Effector CD4-positive, alpha-beta T cell (primary cell): ENCODE measurements at places on chromosomes 5 and 9.

DNA sequence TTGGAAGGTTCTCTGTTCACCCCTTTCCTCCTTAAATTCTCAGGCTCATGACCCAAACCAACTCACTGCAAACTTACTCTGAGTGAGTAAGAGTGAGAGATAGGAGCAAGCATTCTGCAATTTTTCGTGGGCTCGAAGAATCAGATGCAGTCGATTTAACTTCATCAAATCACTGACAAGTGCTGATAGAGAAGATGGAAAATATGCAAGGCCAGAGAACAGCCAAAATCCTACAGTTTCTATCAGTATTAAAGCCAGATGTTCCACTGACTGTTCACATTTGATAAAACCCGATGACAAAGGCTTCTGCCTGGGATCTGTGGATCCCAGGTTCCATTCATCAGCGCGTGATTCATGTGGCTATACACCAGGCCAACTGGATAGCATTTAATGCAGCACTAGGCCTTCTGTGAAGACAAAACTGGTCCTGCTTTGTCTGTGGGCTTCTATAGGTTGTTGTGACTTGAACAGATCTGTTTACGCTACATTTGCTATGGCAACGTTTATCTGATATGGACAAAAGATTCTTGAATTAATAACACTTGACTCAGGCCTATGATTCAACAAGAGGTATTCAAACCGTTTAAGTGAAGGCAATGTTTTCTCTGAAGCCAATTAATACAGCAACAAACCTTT is 251.2 kb downstream of the NFIB start:
- DNase-seq = no peak

DNA sequence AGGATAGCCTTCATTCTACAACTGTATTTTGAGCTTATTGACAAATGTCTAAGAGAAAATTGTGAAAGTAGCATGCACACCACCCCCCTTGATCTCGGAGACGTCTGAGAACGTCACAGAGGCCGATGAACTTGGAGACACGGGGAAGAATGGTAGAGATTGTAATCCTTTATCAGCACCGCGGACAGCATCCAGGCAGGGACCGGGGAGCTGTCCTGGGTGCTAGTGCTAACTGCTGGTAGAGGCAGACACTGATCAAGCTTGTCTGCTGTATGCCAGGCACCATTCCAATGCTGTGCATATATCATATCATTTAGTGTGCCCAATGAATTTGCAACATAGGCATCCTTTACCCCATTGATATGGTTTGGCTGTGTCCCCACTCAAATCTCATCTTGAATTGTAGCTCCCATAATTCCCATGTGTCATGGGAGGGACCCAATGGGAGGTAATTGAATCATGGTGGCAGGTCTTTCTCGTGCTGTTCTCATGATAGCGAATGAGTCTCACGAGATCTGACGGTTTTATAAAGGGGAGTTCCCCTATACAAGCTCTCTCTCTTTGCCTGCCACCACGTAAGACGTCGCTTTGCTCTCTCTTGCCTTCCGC is 98.8 kb downstream of the LHX2 start:
- no peak for DNase-seq

GRCh38 chr9:34961574-34962490 is 3.7 kb downstream of the PHF24 start:
- no peak for DNase-seq

- DNase-seq = no peak
These were observed 632.4 kb upstream of the TYRP1 start for GRCh38 chr9:12060811-12061210.

GRCh38 chr9:112366591-112366990 is 13.3 kb upstream of the HSDL2 start:
- no peak for DNase-seq

DNA sequence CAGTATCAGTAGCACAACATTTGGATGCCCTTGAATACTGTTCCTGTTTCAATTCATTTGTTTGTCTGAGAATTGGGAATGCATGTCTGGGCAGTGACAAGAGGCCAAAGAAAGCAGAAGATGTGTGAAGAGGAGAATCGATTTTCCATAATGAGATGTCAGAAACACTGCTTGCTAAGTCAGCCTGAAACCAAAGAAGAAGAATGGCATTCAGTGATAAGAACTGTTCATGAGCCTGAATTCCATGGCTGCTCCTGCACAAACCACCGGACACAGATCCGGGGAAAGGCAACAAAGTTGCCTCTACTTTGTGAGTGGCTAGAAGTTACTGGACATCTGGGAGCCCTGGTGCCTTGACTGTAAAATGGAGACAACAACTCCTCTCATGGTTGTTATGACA is 207.2 kb upstream of the RASEF start:
- DNase-seq = no peak

GRCh38 chr5:111514087-111514486 is 1.8 kb upstream of the STARD4 start:
- no peak for DNase-seq

GRCh38 chr5:181167814-181168488 is 20.6 kb downstream of the OR2V2 start:
- DNase-seq = no peak

GRCh38 chr9:91391818-91392217 is 30.1 kb upstream of the AUH start:
- DNase-seq = no peak

DNA sequence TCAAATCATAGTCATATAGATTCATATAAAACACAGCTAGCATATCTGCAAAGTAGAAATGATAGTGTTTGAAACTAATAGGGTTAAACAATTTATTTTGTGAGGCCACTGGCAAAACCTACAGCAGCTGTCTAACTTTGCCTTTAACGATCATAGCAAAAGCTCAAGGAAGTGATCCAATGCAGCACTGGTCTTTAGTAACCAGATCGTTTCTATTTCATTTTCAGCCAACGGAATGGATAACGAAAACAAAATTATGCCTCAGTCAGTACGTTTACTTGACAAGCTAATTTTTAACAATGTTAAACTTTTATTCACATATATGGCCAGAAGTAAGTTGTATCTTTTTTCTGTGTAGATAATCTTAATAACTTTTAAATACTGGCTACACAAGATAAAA is 17.7 kb downstream of the MLLT3 start:
- no peak for DNase-seq

DNA sequence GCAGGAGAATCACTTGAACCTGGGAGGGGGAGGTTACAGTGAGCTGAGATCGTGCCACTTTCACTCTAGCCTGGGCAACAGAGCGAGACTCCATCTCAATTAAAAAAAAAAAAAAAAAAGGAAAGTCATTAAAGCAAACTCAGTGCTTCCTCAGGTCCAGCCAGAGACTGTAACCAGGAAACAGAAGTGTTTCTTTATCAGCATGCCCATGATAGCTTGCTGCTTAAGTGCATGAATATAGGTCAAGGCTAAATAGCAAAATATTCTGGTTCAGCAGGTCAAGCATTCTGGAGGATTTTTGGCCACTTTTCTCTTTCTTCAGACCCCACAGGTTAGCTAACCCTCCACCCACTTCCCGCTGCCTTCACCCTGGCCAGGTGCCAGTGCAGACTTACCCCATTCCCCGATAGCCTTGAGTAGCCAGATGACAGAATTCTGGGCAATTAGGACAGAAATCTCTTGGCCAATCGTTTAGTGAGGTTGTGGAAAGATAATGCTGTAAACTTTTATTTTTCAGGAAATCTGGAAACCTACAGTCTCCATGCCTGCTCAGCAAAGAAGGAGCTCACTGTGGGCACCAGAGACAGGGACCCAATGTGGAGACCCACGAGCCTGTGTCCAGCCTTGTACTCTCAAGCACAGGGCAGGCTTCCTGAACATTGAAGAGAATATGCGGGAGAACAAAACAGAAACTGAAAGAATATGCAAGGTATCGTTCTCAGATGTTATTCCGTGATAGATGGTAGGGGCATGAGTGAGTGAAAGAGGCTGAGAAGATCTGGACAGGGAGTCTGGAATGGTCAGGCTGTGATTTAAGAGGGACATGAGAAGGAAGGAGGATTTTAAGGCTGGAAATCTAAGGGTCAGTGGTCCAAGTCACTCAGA is 4.2 kb upstream of the UGT3A2 start:
- DNase-seq = no peak

GRCh38 chr5:118882666-118883065 is 105.7 kb downstream of the DTWD2 start:
- DNase-seq = no peak

DNA sequence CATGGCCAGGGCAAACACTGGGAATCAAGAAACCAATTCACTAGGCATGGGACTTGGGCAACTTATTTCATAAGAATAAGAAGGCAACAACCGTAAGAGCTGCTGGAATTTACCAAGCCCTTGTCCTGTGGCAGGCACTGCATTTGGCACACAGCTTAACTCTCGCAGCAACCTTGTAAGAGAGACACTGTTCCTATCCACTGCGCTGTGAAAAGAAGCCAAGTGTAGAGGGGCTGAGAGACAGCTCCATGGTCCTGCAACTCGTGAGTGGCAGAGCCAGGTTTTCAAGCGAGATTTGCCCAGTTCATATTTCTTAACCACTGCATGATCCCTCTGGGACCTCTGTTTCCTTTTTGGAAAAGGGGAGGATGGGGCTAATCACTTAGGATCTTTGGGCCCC is 129.3 kb upstream of the STC2 start:
- no peak for DNase-seq

DNA sequence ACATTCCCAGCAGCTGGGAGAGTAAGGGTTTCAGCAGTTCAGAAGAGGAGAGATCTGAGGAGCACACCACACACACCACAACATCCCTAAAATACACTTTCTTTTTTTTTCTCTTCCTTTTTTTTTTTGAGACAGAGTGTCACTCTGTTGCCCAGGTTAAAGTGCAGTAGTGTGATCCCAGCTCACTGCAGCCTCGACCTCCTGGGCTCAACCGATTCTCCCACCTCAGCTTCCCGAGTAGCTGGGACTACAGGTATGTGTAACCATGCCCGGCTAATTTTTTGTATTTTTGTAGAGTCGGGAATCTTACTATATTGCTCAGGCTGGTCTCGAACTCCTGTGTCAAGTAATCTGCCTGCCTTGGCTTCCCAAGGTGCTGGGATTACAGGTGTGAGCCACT is 9.7 kb upstream of the UBAP1 start:
- DNase-seq = no peak

GRCh38 chr5:53749621-53750020 is 189.2 kb downstream of the NDUFS4 start:
- no peak for DNase-seq

DNA sequence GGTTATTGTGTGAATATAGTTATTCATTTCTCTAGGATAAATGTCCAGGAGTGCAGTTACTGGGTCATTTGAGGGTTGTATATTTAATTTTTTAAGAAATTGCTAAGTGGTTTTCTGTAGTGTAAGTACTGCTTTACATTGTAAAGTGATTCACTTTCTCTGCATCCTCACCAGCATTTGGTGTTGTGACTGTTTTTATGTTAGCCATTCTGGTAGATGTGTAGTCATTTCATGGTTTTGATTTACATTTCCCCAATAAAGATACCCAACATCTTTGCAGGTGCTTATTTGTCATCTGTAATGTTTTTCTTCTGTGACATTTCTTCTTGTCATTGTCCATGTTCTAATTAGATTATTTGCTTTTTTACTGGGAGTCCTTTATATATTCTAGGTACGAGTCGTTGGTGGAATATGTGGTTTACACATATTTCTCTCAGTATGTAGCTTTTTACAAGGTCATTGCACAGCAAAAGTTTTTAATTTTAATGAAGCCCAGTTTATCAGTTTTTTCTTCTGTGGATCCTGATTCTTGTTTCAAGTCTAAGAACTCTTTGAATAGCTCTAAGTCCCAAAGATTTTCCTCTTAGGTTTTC is 34.0 kb downstream of the SCGB3A1 start:
- no peak for DNase-seq

DNA sequence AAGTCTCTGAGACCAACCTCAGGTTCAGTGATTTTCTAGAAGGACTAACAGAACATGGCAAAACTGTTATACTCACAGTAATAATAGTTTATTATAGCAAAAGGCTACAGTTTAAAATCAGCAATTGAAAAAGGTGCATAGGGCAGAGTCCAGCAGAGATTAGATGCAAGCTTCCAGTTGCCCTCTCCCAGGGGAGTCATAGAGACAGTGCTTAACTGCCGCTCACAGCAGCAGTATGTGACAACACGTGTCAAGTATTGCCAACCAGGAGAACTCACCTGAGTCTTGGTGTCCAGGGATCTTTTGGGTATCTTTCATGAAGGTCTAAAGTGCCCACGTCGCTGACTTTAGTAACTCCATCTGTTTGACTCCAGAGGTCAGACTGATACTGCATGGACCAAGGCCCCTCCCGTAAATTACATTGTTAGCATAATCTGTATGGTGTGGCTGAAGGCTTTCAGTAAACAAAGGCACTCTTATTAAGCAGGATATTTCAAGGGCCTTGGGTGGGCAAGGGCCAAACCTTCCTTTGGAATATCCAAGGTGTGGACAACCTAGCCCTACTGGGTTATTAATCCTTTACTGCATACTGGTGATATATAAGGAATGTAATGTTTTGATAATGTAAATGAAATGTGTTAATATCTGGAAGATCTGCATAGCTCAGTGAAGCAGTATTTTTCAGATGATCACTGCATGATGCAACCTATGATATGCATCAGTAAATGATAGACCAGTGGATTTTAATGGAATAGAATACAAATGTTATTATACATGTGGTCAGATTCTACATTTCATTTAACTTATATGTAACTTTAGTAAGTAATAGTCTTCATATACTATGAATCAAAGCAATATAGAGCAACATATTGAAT is 44.0 kb downstream of the RASA1 start:
- DNase-seq = no peak

GRCh38 chr9:133770076-133770777 is 32.1 kb upstream of the SARDH start:
- DNase-seq = no peak

DNA sequence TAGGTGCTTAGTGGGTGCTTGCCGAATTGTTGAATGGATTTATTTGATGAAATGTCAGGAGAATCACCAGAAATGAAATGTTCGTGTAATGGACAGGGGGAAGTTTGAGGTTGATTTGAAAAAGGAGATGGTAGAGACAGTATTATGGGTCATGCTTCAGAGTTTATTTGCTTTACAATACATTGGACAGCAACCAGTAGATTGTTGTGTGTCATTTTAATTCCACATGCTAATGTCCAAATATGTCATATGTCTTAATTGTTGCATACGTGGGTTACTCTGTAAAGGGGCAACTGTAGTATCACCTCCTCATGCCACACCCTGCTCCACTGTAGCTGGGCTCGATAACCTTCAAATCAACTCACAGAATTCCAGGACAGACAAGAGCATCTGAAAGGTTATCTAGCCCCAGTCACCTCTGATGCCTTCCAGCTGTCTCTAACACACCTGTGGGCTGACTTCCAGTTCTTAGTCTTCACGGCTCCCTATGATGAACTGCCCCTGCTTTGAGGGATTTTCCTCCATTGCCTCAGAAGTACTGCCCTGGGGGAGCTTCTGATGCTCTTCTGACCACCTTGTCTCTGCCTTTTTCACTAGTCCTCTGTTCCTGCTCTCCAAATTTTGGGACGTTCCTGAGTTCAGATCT is 1.7 kb downstream of the PDCD1LG2 start:
- DNase-seq = no peak

- DNase-seq = no peak
These were observed 6.6 kb upstream of the CCDC187 start for GRCh38 chr9:136310273-136311030.

GRCh38 chr9:85897848-85898247 is 43.1 kb upstream of the NAA35 start:
- no peak for DNase-seq

- DNase-seq = no peak
These were observed 247.0 kb downstream of the YTHDC2 start for GRCh38 chr5:113760486-113760885.
